ENCODE measurements at places on chromosomes 3 and 15.
A peak's percentile ranks its signal among the peaks of the same experiment; 100 is the strongest.

- no peak for DNase-seq
These were observed 6.4 kb downstream of the FMN1 start for GRCh38 chr15:33188159-33188558.

- DNase-seq = peak; percentile 18
These were observed 868.6 kb upstream of the SEMA6D start for GRCh38 chr15:46848704-46849103.

DNA sequence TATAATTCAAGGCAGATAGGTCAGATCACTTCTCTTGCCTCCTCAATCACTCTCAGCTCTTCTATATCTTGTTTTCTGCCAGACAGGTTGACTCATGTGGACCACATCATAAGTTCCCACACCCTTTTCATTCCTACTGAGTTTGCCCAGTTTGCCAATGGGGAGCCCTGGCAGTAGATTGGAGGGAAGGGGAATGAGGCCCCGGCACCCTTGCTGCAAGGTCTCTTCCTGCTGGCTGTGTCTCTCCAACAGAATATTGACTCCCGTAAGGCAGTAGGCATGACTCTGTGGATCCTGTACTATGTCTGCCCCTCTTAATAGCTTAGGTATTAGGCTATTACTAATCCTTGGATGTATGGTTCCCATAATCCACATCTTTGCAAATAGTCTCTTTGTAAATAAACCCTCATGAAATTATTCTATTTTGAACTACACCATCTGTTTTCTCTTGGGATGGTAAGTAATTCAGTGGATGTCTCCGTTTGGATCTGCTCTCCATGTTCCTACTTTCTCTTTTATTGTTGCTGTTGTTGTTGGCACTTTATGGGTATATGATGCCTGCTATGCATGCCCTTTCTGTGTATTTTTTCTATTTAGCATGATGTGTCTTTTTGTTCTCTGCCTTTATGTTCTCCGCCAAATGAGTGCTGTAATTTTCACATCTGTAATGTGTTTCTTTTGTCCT, 65.5 kb upstream of the DCBLD2 start:
- DNase-seq = no peak

DNA sequence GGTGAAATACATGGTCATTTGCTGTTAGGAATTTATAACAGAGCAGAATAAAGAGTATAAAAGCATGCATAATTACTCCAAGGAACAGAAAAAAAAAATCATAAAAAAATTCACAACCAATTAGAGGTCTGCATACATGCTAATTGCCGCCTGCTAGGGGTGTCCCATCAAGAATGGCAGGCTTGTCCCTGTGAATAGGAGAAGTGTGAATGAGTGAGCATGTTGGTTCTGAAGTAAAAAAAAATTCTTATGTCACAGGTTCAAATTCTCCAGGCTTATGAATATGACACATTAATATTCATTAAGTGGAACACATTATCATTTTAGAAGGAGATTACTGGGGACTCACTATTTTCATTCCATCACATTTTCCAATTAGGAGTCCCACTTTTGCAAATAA, 822.7 kb downstream of the NTRK3 start:
- DNase-seq = no peak
